ENCODE measurements at places on chromosomes 1 and 21.

GRCh38 chr1:155990005-155990739 is 11.8 kb upstream of the ARHGEF2 start:
- no peak for DNase-seq
- H3K27ac ChIP-seq, result peak overlapping the region; percentile 40
- no peak overlapping the region for H3K4me3 ChIP-seq

GRCh38 chr1:56874689-56875088 is 20.1 kb downstream of the C8A start:
- no peak for DNase-seq
- no peaks in the 10 kb centered on the region for H3K27me3 ChIP-seq
- no peak overlapping the region for H3K4me3 ChIP-seq
- no peaks in the 10 kb centered on the region for H3K36me3 ChIP-seq
- no peaks in the 10 kb centered on the region for H3K4me1 ChIP-seq

GRCh38 chr1:224743608-224744164 is 127.6 kb downstream of the CNIH3 start:
- H3K36me3 ChIP-seq, result no peaks in the 10 kb centered on the region
- H3K27ac ChIP-seq, result no peak overlapping the region
- no peaks in the 10 kb centered on the region for H3K27me3 ChIP-seq
- no peak overlapping the region for H3K4me3 ChIP-seq
- DNase-seq, result no peak

GRCh38 chr1:238345837-238346236 is 455.1 kb upstream of the ZP4 start:
- no peak overlapping the region for H3K4me3 ChIP-seq
- no peak overlapping the region for H3K27ac ChIP-seq
- no peaks in the 10 kb centered on the region for H3K4me1 ChIP-seq
- no peak for DNase-seq

GRCh38 chr1:96362623-96363022 is 359.0 kb upstream of the PTBP2 start:
- no peak for DNase-seq
- no peaks in the 10 kb centered on the region for H3K27me3 ChIP-seq
- H3K4me3 ChIP-seq, result no peak overlapping the region
- H3K27ac ChIP-seq, result no peak overlapping the region
- H3K36me3 ChIP-seq, result no peaks in the 10 kb centered on the region

DNA sequence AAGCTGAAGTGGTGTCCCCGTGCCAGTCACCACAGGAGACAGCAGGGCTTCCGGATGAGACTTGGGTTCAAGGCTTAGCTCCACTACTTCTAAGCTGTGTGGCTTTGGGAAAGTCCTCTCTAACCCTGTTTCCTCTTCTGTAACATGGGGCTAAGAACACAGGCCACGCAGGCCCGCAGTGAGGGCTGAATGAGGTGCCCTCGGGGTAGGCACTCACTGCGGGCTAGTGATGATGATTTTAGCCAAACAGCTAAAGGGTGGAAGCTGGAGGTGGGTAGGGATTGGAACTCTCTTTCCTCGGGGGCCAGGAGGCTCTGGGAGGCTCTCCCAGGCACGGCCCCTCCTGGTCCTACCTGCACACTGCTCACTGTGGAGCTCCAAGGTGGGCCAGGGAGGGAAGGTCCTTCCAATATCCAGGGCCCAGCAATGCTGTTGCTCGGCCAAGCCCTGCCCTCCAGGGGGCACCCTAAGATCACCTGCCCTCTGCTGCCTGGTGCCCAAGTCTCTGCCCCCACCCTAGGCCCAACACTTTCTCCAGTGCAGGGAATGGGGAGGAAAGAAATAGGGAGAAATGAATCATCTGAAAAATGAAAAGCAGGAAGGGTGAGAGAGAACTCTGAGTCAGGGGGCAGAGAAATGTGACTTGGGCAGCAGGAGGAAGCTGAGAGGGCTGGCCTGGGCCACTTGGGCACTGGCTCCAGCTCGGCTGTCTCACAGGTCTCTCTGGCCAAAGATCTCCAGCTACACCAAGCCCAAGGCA is 19.2 kb upstream of the EVA1B start:
- no peak overlapping the region for H3K4me3 ChIP-seq
- DNase-seq, result no peak
- H3K27ac ChIP-seq, result no peak overlapping the region
- H3K36me3 ChIP-seq, result peaks cover 10% of the 10 kb centered on the region
- no peaks in the 10 kb centered on the region for H3K27me3 ChIP-seq

GRCh38 chr1:111587509-111588174 is 31.9 kb upstream of the RAP1A start:
- H3K4me3 ChIP-seq, result no peak overlapping the region
- no peaks in the 10 kb centered on the region for H3K27me3 ChIP-seq
- no peak overlapping the region for H3K27ac ChIP-seq
- no peak for DNase-seq
- H3K36me3 ChIP-seq, result no peaks in the 10 kb centered on the region

GRCh38 chr1:51168266-51168845 is 66.3 kb downstream of the C1orf185 start:
- no peak overlapping the region for H3K4me3 ChIP-seq
- DNase-seq, result no peak
- no peak overlapping the region for H3K27ac ChIP-seq
- H3K4me1 ChIP-seq, result peaks cover 3% of the 10 kb centered on the region

GRCh38 chr1:163361123-163361934 is 39.6 kb downstream of the NUF2 start:
- H3K27ac ChIP-seq, result no peak overlapping the region
- no peak for DNase-seq
- no peaks in the 10 kb centered on the region for H3K27me3 ChIP-seq
- no peaks in the 10 kb centered on the region for H3K36me3 ChIP-seq

DNA sequence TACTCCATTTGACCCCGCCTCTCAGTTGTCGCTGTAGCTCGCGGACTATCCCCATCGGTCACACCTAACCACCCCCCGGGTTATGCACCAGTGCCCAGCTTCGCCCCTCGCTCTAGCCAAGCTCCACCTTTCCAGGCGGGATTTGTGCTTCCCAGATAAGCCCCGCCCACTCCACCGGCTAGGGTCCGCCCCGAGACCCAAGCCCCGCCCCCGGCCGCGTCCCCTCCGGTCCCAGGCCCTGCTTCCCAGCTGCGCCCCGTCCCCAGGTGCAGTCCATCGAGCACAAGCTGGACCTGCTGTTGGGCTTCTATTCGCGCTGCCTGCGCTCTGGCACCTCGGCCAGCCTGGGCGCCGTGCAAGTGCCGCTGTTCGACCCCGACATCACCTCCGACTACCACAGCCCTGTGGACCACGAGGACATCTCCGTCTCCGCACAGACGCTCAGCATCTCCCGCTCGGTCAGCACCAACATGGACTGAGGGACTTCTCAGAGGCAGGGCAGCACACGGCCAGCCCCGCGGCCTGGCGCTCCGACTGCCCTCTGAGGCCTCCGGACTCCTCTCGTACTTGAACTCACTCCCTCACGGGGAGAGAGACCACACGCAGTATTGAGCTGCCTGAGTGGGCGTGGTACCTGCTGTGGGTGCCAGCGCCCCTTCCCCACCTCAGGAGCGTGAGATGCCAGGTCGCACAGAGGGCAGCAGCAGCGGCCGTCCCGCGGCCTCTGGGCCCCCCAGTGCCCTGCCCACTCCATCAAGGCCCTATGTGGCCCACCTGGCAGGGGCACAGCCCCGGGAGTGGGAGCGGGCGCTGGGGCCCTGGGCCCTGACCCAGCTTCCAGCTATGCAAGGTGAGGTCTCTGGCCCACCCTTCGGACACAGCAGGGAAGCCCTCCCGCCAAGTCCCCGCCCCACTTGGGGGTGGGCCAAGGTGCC is 23.9 kb downstream of the CITED4 start:
- H3K27me3 ChIP-seq, result no peaks in the 10 kb centered on the region
- H3K4me1 ChIP-seq, result 0 out of 2 replicates have a peak, but pooled peaks cover 4% of the 10 kb centered on the region
- H3K36me3 ChIP-seq, result no peaks in the 10 kb centered on the region
- DNase-seq, result no peak

- H3K27ac ChIP-seq, result peak overlapping the region; percentile 27
- H3K4me1 ChIP-seq, result peaks cover 20% of the 10 kb centered on the region
- H3K27me3 ChIP-seq, result no peaks in the 10 kb centered on the region
- DNase-seq, result no peak
- H3K4me3 ChIP-seq, result no peak overlapping the region
Measured at GRCh38 chr21:36079010-36079649, 9.3 kb downstream of the CBR1 start.

- no peak for DNase-seq
- H3K27me3 ChIP-seq, result no peaks in the 10 kb centered on the region
- no peaks in the 10 kb centered on the region for H3K36me3 ChIP-seq
- no peak overlapping the region for H3K4me3 ChIP-seq
Measured at GRCh38 chr1:110857964-110858948, 14.7 kb upstream of the CD53 start.

GRCh38 chr1:77487631-77488030 is 194.8 kb downstream of the ZZZ3 start:
- H3K4me3 ChIP-seq, result no peak overlapping the region

DNA sequence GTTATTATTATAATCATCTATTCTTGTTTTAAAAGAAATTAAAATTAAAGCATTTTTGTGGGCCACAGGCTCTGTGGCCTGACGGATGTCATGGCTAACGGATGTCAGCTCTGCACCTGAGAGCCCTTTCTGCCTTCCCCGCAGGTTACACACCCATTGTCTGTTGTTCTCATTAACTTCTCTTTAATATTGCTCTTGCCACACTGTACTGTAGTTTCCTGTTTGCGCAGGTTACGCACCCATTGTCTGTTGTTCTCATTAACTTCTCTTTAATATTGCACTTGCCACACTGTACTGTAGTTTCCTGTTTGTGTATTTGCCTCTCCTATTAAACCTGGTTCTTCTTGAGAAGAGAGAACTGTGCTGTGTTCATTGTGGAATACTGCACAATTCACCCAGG is 294.4 kb upstream of the PLXNA2 start:
- H3K36me3 ChIP-seq, result no peaks in the 10 kb centered on the region
- no peak overlapping the region for H3K4me3 ChIP-seq
- no peak for DNase-seq
- H3K27ac ChIP-seq, result no peak overlapping the region
- H3K27me3 ChIP-seq, result no peaks in the 10 kb centered on the region

DNA sequence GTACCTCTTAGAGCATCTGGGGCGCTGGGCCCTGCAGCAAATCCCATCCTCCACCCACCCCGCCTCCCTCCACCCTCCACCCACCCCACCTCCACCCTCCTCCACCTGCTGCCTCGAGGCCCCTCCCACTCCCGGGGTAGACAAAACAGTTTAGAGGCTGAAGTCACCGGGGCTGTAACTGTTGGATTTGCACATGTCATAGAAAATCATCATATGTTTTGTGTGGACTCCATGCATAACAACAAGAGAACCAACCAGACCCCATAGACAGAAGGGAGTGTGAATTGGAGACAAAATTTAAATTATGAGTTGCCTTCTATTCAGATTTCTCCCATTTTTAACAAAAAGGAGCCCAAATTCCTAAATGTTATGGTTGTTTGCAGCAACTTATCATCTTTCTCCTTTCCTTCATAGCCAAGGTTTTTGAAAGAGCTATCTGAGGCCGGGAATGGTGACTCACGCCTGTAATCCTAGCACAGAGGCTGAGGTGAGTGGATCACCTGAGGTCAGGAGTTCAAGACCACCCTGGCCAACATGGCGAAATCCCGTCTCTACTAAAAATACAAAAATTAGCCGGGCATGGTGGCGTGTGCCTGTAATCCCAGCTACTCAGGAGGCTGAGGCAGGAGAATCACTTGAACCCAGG is 28.2 kb upstream of the LGALS8 start:
- no peaks in the 10 kb centered on the region for H3K4me1 ChIP-seq
- no peaks in the 10 kb centered on the region for H3K27me3 ChIP-seq
- H3K27ac ChIP-seq, result no peak overlapping the region
- DNase-seq, result no peak

GRCh38 chr1:154842635-154843034 is 27.4 kb downstream of the KCNN3 start:
- no peak overlapping the region for H3K4me3 ChIP-seq
- peaks cover 10% of the 10 kb centered on the region for H3K36me3 ChIP-seq
- peaks cover 61% of the 10 kb centered on the region for H3K4me1 ChIP-seq

DNA sequence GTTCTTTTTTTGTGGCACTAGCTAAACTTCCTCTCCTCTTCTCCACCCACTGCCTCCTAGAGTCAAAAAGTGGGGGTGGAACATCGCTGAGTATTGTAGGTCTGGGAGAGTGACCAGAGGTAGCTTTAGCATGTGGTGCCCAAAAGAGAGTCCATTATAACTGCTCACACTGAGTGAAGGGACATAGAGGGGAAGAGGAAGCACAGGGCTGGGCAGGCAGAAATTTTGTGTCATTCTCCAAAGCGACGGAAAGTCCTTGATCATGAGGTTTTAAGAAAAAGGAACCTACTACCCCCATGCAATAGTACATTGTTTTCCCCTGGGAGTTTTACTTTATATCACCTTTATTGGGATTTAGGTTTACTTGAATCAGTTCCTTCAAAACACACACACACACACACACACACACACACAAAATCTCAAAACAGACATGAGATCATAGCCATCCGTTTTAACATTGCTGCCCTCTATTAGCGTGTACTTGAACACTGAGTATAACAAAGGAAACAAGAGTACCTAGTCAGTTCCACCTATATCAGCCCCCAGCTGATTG is 4.1 kb downstream of the CD84 start:
- H3K4me3 ChIP-seq, result no peak overlapping the region
- peaks cover 27% of the 10 kb centered on the region for H3K4me1 ChIP-seq
- no peak for DNase-seq
- no peaks in the 10 kb centered on the region for H3K27me3 ChIP-seq

DNA sequence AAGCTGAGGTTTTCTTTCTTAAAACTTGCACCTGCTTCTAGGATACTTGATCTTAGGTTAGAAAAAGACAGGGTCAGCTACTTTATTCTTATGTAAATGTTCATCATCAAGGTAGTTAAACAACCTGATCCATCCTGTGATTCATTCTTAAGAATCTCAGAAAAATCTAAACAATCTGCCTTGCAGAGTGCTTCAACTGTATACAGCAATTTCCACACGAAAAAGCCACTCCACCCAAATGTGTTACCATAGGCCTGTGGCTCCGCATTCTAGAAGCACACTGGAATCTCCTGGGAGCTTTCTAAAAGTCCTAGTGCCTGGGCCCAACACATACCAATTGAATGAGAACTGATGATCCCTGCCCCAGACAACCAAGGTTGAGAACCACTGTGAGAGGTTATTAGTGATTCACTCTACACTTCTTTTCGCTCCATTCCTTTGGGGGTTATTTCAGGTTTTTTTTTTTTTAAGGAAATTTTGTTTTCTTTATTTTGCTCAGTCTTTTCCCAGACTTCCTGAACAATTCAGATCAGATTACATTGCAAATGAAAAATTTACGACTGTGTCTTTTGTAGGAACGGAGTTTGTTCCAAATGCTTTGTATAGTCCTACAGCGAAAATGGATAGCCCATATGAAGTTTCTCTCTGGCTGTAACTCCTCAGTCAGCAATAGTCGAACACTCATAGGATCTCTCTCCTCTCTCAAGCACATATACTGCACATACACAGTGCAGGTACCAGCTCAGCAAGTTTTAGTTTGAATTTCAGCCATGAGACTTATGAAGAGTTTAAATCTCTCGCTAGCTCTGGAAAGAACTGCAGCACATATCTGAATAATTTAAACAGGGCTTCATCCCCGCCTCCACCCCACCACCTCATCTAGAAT is 16.1 kb downstream of the SMYD2 start:
- no peak overlapping the region for H3K4me3 ChIP-seq
- peaks cover 8% of the 10 kb centered on the region for H3K4me1 ChIP-seq
- H3K27me3 ChIP-seq, result no peaks in the 10 kb centered on the region
- no peaks in the 10 kb centered on the region for H3K36me3 ChIP-seq
- no peak overlapping the region for H3K27ac ChIP-seq
- DNase-seq, result no peak

All from GM12878 (cell line).